ENCODE measurements at places on chromosomes 2 and 18.

DNA sequence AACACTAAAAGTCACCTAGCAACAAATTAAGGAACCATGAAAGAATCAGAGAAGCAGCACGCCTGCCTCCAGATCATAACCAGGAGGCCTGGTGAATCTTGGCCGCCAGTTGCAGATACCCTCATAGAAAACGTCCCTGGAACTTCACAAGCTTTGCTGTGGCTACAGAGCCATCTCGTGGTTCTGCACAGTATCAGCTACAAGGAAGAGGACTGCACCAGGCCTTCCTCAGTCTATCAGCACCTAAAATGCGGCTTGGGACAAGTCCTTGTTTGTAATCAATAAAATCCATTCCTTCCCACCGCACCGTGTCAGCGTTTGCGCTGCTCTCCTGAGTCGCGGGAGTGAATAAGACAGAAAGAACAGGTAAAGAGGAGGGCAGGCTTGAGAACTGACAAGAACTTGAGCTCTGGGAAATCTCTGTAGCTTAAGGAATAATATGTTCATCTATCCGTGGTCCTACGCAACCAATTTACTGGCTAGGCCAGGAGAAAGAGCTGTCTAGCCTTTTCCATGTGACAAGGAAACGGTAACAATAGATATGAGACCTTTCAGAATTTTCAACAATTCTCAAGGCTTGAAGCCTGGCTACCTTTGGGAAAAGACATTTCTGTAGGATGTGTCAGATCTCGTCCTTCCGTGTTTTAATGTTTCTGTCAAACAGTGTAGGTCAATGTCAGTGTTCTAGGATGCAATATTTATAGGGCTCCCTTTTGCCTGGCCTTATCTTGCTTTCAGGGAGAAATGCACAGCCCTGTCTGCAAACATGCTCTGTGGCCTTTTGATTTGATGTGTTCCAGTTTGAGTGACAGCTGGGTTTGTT is 128.5 kb upstream of the RAB12 start:
- H3K36me3 ChIP-seq, result no peaks in the 10 kb centered on the region
- H3K27me3 ChIP-seq, result no peaks in the 10 kb centered on the region
- no peaks in the 10 kb centered on the region for H3K4me1 ChIP-seq

DNA sequence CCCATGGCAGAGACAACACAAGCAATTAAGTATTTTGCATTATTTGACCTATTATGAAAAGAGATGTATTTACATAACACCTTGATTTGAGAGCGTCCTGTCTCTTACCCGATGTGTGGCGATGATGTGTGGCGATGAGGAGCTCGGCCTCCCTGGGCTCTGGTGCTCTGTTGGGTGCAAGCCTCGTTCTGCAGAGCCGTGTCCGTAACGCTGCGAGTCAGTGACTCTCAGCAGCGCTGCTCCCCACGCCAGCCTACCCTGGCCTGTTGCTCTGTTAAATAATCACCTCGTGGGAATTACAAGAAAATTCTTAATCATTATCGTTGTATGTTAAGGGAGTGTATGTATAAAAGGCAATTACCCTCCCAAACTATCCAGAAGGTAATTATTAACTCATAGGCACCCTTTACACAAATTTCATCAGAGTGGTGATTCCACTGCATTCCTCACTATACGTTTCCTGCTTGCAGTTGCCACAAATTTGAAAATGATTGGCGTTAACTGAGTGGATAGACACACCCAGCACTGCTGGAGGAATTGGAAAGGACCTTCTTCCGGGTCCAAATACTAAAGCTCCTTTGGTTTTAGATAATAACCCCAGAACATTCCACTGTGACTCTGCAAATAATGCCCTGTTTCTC is 52.0 kb upstream of the NFATC1 start:
- H3K27me3 ChIP-seq, result no peaks in the 10 kb centered on the region
- peaks cover 22% of the 10 kb centered on the region for H3K36me3 ChIP-seq
- H3K4me3 ChIP-seq, result no peak overlapping the region
- no peak overlapping the region for H3K27ac ChIP-seq
- no peak for DNase-seq

DNA sequence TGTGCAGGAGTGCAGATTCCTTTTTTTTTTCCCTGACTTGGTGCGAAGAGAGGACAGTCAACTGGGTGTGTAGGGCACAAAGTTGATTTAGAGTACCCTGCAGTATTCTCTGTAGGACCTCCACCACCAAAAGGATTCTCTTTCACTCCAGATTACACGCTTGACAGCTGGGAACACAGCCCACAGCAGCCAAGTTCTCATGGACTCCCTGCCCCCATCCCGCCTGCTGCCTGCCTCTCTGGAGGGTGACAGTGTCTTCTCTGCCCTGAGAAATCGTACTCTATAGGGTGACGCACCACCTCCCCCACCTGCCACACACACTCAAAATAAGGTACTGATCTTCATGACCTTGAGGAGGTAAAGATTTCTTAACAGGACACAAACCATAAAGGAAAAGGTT is 26.6 kb upstream of the IHH start:
- no peak overlapping the region for H3K4me3 ChIP-seq
- no peak overlapping the region for H3K27ac ChIP-seq
- H3K36me3 ChIP-seq, result no peaks in the 10 kb centered on the region
- no peaks in the 10 kb centered on the region for H3K27me3 ChIP-seq
- peaks cover 8% of the 10 kb centered on the region for H3K4me1 ChIP-seq

- no peaks in the 10 kb centered on the region for H3K27me3 ChIP-seq
- H3K4me1 ChIP-seq, result no peaks in the 10 kb centered on the region
- H3K27ac ChIP-seq, result no peak overlapping the region
- DNase-seq, result no peak
- no peak overlapping the region for H3K4me3 ChIP-seq
Observed at GRCh38 chr2:98579926-98580325, 28.4 kb downstream of the COA5 start.

DNA sequence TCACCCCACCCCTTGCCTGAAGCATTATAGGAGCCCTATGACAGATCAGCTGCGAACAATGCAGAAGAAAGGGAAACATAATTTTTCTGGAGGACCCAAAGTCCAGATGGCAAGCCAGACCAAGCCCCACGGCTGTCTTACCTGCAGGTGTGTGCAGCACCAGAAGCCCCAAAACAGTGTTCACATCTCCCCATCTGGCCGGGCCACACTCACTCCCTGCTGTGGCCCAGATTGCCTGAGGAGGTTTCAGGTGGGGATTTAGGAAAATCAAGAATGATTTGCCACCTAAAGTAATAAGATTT is 11.7 kb upstream of the STK17B start:
- no peak overlapping the region for H3K27ac ChIP-seq
- no peak for DNase-seq

DNA sequence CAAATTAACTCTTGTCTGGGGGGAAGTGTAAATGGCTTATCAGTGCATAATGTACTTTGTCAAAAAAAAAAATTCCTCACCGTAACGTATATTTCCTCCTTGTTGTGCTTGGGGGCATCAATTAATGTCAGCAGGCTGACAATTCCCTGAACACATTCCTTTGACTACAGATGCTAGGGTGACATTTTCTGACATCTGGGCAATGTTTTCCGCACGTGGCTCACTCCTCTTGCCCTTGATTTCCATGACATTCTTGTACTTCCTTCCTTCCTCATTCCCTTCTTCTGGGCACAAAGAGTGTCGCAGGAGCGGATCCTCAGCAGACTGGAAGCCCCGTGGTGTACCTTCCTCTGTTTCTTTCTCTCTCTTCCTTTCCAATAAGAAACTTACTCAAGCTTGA is 173.7 kb downstream of the SP3 start:
- H3K27me3 ChIP-seq, result peaks cover 8% of the 10 kb centered on the region
- no peak overlapping the region for H3K27ac ChIP-seq
- H3K4me1 ChIP-seq, result no peaks in the 10 kb centered on the region
- no peak for DNase-seq
- H3K4me3 ChIP-seq, result no peak overlapping the region
- no peaks in the 10 kb centered on the region for H3K36me3 ChIP-seq

All from common myeloid progenitor, CD34-positive (primary cell).